Small intestine (tissue), 16 donors: ENCODE measurements at places on chromosomes 1 and 21. TPM values are rescaled to one million over a fixed set of nuclear protein-coding genes. Genes with fewer than 3 reads are reported as not detected.

SMIM1 gene
- 2.1 TPM for polyA plus RNA-seq

CCDC17 gene
- 8.3 TPM for polyA plus RNA-seq

CLCNKB gene
- not detected for polyA plus RNA-seq

RIPPLY3 gene
- not detected for polyA plus RNA-seq

TMEM35B gene
- 5.6 TPM for polyA plus RNA-seq

CFHR4 gene
- not detected for polyA plus RNA-seq

RHBDL2 gene
- not detected for polyA plus RNA-seq

SELP gene
- polyA plus RNA-seq = 1.4 TPM

IFI44L gene
- 1.9 TPM for polyA plus RNA-seq

RAB25 gene
- 216 TPM for polyA plus RNA-seq

RCC2 gene
- polyA plus RNA-seq = 46.6 TPM

DPYD gene
- 11.9 TPM for polyA plus RNA-seq

ECM1 gene
- 1.9 TPM for polyA plus RNA-seq

ARHGEF10L gene
- 5.6 TPM for polyA plus RNA-seq

GNG12 gene
- polyA plus RNA-seq = 162 TPM

PTP4A2 gene
- 129 TPM for polyA plus RNA-seq

WNT9A gene
- polyA plus RNA-seq = 2.7 TPM

CELSR2 gene
- polyA plus RNA-seq = 7.9 TPM

RXFP4 gene
- not detected for polyA plus RNA-seq

CORT gene
- 0.97 TPM for polyA plus RNA-seq

KCNH1 gene
- polyA plus RNA-seq = 0.42 TPM

DNAI4 gene
- 0.81 TPM for polyA plus RNA-seq

KAZN gene
- polyA plus RNA-seq = 4.7 TPM
